ENCODE measurements at places on chromosomes 2 and 18.
A peak's percentile ranks its signal among the peaks of the same experiment; 100 is the strongest.

DNA sequence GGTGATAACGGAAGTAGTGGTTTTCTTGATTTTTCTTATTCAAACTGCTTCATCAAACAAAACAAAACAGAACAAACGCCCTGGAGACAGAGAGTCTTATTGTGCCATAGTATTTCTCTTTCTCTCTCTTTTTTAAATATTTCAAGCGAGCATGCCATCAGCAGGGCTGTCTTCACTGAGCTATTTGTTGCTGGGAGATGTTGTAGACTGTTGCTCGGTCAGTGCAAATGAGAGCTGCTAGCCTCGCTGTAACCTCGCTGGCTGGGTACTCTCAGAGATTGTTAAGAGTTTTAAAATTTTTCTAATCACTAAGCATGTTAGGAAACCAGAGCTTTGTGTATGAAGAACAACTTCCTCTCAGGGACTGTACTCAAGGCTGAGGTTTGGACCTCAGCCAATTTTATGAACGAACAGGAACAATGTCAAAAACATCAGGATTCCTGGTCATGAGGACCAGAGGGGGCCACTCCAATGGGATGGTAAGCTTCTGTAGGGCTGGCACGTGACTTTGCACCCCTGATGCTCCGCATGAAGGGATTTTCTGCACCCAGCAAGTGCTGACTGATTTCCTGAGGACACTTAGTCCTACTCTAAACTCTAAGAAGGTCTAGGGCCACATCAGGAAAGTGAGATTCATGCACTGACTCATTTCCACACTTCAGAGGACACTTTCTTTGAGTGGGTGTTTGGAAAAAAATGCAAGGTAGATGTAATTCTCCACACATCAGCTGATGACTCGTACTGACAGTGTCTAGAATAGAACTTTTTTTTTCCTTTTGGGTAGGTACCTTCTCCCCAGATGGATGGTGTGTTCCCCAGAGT is 59.8 kb upstream of the IL1R1 start:
- DNase-seq: peak; percentile 52

- DNase-seq: no peak
Measured at GRCh38 chr2:151038516-151038915, 223.1 kb downstream of the RBM43 start.

DNA sequence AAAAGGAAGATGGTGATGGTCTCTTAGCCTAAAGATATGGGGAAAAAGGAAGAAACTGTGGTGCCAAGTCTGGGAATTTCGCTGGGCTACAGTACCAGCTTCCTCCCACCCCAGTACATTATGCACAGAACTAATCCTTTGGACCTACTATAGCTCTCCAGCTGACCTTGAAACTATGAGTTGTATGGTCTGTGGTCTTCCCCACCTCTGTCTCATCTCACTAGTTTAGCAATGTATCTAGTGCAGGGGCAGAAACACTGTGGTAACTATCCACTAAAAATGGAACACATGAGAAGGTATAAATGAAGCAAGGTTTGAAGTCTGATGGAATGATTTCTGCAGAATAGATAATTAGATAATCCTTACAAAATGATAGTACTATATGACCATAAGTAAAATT is 190.4 kb upstream of the CCDC150 start:
- no peak for DNase-seq

DNA sequence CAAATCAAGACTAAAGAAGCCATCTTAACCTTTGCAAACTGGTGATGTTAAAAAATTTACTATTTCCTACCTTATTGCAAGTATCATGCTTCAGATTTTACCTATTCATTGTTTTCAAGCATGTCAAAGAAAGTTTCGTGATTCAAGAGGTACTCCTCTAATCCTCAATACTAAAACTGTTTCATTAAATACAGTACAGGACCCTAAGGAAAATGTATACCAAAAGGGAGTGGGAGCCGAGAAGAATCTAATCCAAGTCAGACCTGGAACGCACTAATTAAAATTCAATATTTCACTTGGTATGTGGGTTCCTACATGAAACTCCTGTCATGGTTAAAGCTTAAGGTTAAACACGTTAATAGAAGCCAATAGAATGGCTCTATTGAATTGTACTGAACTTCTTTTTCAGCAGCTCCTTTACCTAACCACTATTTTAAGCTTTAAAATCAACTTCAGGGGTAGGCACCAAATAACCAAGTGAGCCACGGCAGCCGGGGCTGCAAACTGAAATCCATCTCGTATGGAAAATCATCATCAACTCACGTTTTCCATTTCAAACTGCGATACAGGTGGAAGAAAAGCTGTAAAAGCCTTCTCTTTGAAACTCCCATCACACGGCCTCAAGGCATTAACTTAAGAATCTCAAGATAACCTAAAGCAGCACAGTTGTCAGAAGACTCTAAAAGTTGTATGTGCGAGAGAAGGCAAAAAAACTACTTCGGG is 188.8 kb downstream of the ZEB2 start:
- peak; percentile 18 for DNase-seq

DNA sequence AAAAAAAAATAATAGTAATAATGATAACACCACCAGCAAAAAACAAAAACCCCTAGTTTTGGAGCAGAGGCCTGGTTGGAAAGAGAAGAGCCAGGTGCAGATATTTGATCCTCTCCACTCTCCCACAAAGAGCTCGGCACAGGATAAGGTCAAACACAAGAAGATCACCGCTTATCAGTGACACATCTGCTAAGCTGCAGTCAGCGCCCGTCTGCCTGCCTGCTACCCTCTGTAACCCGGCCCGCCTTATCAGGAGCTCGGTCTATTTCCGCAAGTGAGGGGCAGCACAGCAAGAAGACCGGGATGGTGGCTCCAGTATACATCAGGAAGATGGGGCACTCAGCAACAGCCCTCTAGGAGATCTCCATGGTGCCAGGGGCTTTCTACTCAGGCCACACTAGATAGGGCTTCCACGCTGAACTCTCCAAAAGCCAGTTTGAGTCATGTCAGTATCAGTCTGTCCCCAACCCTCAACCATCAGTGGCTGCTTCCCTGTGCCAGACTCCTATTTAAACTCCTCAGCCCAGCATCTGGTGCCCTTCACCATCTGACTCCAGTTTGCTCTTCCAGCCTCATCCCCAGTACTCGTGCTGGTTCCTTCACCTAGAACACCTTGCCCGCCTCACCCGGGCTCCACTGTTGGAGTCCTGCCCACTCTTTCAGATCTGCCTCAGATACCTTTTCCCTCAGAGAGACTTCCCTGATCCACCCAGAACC is 67.3 kb upstream of the PPP1CB start:
- no peak for DNase-seq

GRCh38 chr2:96841701-96842495 is 1.9 kb downstream of the ANKRD23 start:
- DNase-seq: no peak

DNA sequence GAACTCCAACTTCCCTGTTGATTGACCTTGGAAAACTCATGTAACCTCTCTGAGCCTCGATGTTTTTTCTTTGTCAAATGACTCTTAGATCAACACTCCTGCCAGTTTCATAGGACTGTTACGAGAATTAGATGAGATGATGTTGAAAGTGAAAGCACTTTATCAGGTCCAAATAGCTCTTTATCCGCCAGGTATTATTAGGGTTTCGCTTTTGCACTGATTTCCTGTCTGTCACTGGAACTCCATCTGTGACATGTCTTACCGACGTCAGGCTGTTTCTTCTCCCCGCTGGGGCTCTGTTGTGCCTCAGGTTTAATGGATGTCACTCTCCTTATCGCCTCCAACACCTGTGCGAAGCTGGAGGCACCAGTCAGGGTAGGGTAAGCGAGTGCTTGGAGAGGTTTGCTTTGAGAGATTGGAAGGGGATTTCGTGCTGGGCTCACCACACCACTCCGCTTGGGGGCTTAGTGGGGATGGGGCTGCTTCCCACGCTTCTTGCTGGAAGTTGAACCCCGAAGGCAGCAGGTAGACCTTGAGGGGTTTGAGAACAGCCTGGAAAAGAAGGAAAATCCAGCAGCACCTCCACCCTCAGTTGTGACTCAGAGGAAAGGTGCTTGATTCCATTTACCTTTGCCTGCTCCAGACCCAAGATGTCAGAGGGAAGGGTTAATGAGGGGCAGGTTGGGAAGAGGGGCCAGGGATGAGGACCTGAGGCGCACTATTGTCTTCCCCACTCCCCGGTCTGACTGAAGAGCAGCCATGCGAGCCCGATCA is 4.3 kb downstream of the GAD1 start:
- DNase-seq: no peak

DNA sequence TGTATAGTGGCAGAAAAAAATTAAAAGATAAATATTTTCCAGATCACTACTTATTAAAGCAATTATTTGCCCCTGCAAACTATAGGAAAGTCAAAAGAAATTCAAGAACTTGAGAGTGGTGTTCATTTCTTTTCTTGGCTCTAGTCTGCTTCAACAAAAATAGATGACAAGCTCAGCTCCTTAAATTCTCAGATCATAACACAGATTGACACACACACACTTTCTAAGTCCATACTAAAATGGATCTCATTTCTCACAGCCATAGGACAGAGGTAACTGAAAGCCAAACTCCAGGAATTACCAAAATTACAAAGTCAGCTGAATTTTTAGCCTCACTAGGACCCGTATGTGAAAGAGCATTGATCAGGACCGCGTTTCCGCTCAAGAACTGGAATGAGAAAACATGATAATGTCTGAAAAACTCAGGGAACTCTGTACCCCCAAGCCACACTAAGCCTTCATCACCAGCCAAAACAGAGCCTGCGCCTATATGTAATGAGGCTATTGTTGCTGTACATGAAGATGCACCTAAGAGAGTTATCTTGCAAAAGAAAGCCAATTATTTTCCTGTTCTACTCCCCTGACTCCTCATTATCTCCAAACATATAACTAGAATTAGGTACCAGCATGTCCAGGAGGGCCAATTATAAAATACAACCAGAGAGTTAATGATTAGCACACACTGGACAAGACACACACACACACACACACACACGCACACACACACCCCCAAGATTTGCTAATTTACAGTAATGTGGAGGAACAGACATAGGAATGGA is 16.5 kb upstream of the EFR3B start:
- no peak for DNase-seq

DNA sequence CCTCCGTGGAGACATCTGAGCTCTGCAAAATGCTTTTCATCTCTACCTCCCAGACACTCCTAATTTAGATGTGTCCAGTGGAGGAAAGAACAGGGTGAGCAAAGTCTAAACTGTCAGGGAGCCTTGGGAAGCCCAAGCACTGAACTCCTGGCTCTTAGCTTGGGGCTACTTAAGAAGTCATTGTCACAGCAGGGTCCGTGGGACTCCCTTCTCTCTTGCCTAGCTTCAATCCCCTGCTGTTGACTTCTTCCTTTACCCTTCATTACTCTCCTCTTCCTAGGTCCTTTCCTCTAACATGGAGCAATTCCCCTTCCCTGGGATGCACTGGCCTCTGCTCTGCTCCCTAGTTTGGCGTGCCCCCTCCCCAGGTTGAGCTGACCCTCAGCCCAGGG is 3.4 kb downstream of the OSR1 start:
- no peak for DNase-seq

GRCh38 chr2:236527159-236527630 is 42.4 kb upstream of the ACKR3 start:
- DNase-seq: no peak

DNA sequence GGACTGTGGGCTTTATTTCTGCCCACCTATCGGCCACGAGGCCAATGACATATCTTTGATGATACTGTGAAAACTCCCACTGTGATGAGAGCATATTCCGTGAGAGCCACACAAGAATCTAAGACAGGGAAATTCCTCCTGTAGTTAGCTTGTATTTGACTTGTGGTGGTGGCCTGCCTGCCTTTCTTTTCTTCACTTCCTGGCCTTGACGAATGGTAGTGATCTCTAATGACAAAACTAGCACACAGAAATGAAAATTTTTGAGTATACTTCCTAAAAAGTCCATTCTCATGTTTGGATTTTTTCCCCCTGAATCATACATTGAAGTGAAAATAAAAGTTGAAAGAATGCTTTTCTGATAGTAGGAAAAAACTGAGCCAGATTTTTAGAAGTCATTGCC is 94.4 kb downstream of the MGAT5 start:
- no peak for DNase-seq

DNA sequence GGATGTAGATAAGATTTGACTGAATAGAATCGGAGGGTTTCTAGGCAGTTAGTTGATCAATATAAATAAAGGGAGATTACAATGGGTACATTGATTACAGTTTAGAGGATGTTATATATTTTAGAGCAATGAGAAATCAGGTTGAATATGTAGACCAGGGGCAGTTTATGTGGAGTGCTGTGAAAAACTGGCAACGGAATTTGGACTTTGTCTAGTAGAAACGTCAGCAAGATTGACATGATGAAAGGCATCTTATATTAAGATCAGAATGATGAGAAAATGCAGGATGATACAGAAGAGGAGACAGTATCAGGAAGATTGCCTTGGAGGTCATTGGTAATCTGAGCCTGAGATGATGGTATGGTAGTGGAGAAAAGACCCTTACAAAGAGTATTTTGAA is 39.9 kb downstream of the RAB10 start:
- DNase-seq: no peak

GRCh38 chr18:79399275-79400081 is 3.7 kb downstream of the NFATC1 start:
- DNase-seq: no peak

DNA sequence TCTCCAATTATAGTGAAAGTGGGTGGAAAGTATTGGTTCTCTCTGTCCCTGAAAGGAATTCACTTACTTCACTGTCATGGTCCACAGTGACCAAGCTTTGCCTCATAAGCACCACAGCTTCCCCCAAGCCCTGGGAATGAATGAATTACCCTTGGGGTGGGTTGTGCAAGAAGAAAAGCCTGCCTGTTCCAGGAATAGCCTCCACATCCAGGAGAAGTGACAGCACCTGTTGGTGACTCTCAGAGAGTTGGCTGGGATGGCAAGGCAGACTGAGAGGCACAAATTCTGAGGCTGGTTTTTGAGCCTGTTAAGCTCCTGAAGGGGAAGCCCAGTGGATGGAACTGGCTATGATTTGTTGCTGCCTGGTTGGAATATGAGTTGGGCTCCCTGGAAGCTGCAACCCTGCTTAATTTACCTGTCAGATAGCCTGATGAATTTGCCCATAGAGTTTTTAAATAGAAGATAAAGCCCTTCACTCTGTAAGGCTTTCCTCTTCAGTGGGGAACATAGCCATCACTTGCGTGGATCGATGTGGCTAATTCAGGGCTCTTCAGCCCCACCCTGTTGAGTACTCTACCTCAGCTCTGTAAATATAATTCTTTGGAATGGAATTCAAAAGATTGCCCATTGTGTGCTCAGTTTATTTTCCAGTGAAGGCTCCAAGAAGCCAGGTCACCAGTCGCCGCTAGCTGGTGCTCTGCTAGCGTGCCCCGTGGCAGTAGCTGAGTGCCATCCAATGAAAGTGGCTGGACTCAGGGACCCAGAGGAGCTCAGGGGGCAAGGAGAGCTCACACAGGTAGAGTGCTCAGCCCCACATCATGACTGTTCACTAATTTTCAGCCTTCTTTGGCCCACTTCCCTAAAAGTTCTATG is 479.3 kb downstream of the IRS1 start:
- DNase-seq: no peak

All from RKO (cell line).